ENCODE measurements at places on chromosomes 7 and 10. TPM values are rescaled to one million over a fixed set of nuclear protein-coding genes. Genes with fewer than 3 reads are reported as not detected.
A peak's percentile ranks its signal among the peaks of the same experiment; 100 is the strongest.

DNA sequence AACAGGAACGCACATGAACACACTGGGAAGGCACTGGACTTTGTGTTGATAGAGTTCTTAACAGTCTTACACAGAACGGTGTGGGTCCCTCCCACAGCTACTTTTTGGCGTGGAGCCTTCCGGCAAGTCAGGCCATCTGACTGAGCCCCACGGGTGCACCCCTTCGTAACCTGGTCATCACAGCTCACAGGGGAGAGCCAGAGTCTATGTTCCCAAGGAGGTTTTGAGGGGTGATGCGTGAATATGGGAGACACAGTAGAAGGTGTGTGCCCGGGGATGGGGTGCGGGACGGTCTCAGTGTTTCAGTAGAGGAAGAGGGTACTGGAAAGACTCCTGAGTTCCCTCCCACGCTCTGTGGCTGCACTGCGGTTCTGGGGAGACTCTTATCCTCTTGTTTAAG, 291.7 kb downstream of the DNAJB6 start:
- H3K36me3 ChIP-seq, result no peaks in the 10 kb centered on the region
- no peak for DNase-seq
- H3K4me1 ChIP-seq, result no peaks in the 10 kb centered on the region
- no peak overlapping the region for H3K4me3 ChIP-seq
- H3K27ac ChIP-seq, result no peak overlapping the region
- H3K27me3 ChIP-seq, result no peaks in the 10 kb centered on the region

DNA sequence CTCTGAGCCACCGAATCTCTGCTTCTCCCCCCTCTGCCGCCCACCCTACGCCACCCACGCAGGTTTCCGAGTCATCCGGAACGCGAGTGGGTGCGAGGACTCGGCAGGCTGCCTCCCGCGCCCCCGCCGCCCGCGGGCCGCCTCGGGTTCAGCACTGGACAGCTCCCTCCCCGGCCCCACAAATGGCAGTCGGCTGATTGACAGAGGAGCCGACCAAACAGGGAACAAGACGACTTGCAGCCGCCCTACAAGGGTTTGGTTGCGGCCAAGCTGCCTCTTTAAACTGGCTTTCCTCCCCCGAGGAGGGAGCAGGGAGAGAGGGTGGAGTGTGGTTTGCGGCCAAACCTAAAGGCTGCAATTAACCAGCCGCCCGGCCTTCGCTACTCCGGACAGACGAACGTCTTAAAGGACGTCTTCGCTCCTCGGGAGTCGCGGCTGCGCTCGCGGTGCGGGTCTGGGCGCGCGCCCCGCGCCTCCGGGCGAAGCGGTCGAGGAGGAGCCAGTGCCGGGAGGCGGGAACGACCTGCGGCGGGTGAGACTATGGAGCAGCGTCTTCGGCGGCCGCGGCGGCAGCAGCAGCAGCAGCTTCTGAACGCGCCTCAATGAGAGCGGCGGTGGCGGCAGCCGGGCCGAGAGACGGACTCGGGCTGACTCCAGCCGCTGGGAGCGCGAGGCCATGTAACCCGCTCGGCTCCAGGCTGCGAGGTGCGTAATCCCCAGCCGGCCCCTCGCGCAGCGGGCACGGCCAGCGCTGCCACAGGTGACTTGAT, at the start of gene GPR158:
GPR158 (plus strand) TSS at position 541 of the 770 bp plus-strand sequence. CDS start 420 bp downstream, outside the sequence.
- peak within 1 kb of the TSS; percentile 52 for H3K4me3 ChIP-seq
- no peak within 1 kb of the TSS for H3K27ac ChIP-seq
- no peaks in the 10 kb centered on the region for H3K4me1 ChIP-seq

DNA sequence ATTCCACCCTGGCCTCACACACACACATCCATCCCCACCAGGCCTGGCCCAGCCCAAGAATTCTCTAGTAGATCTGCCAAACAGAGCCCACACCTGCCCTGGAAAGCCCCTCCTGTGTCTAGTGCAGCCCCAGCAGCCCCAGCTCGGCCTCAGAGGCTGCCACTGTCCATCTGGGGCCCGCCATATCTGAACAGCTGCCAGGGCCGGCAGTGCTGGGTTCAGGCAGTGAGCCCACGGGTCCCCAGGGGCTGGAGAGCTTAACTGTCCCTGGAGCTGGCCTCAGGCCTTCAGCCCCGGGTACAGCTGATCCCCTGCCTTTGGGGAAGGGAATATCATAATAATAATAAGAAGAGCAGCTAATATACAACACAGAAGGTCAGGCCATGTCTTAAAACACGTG, 574 bp downstream of the MYL10 start:
- no peaks in the 10 kb centered on the region for H3K36me3 ChIP-seq
- no peak for DNase-seq
- H3K27me3 ChIP-seq, result no peaks in the 10 kb centered on the region
- H3K4me1 ChIP-seq, result no peaks in the 10 kb centered on the region

GNGT1 gene
- not detected for total RNA-seq

ABCB4 gene
- 0.19 TPM for total RNA-seq

AUTS2 gene
- 5.8 TPM for total RNA-seq

All from pancreas (tissue), 10 donors.